IMR-90 (cell line): ENCODE measurements at places on chromosomes 7 and 10.

DNA sequence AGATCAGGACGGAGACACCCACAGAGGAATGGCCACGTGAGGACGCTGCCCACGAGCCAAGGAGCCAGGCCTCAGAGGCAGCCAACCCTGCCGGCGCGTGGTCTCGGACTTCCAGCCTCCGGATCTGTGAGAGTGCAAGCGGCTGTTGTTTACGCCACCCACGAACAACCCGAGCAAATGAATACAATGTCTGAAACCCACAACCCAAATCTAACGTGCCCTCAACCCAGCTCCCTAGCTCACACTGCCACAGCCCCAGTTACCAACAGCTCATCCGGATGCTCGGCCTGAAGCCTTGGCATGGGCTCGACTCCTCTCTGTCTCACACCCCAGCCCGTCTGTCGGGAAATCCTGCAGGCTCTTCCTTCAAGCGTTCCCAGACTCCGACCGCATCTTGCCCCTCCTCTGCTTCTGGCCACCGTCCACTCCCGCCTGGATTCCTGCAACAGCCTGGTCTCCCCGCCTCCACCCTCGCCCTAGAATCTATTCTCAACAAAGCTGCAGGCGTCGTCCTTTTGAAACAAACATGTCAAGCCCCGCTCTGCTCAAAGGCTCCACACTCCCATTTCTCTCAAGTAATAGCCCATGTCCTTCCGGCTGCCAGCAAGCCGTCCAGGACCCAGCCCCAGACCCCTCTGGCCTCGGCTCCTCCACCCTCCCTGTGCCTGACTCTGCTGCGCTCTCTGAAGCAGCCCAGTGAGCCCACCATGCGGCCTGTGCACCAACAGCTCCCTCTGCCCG is 35.3 kb downstream of the STK32C start:
- H3K36me3 ChIP-seq, result no peaks in the 10 kb centered on the region
- H3K27ac ChIP-seq, result no peak overlapping the region
- peak; percentile 60 for DNase-seq
- H3K27me3 ChIP-seq, result peaks cover 5% of the 10 kb centered on the region
- peaks cover 5% of the 10 kb centered on the region; the same call in 1 of the 2 replicates for H3K4me1 ChIP-seq
- H3K4me3 ChIP-seq, result no peak overlapping the region

DNA sequence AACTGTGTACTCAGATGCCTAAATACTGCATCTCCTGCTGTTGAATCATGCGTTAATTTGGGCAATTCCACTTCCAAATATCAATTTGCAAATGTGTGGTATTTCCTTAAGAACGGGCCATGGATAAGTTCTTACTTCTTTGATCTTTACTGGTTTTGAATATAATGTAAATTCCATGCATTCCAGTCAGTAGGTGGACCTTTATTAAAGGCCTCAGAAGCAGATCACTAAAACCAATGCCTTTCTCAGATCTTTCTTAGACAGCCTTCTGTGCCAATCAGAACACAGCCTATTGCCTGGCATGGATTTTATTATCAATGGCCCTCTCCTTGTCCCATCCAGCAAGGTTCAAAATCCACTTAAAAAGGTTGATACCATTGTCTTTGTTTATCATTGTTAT is 21.5 kb upstream of the POM121L12 start:
- DNase-seq, result no peak
- no peak overlapping the region for H3K4me3 ChIP-seq
- no peak overlapping the region for H3K27ac ChIP-seq
- no peaks in the 10 kb centered on the region for H3K27me3 ChIP-seq
- no peaks in the 10 kb centered on the region for H3K36me3 ChIP-seq
- no peaks in the 10 kb centered on the region for H3K4me1 ChIP-seq

DNA sequence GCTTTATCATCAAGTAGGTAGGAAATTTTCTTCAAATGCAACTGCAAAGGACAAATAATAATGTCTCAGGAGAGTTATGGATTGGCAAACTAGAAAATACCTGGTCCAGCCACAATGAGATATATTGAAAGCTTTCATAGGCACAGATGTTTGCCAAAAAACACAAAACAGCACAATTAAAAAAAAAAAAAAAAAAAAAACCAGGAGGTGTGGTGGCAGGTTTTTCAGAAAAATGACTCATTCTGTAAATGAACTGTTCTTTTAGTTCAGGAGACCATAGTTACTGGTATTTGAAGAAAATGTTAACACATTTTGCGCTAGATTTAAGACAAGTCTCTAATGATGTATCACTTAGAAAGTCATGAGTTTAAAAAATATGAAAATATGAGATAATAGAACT is 55.0 kb upstream of the JCAD start:
- no peaks in the 10 kb centered on the region; the same call in 1 of the 2 replicates for H3K4me1 ChIP-seq
- H3K4me3 ChIP-seq, result no peak overlapping the region
- no peaks in the 10 kb centered on the region for H3K36me3 ChIP-seq
- H3K27ac ChIP-seq, result no peak overlapping the region

GRCh38 chr7:92634924-92635519 is 44.8 kb upstream of the FAM133B start:
- peaks cover 10% of the 10 kb centered on the region for H3K36me3 ChIP-seq
- no peak overlapping the region for H3K27ac ChIP-seq
- peaks cover 6% of the 10 kb centered on the region for H3K4me1 ChIP-seq
- peak; percentile 90 for DNase-seq

GRCh38 chr7:24036033-24036412 is 248.0 kb upstream of the NPY start:
- H3K27me3 ChIP-seq, result no peaks in the 10 kb centered on the region
- DNase-seq, result no peak
- no peaks in the 10 kb centered on the region for H3K4me1 ChIP-seq
